ENCODE measurements at places on chromosomes 1 and 21.

- no peak overlapping the region for H3K4me3 ChIP-seq
- no peak overlapping the region for H3K27ac ChIP-seq
- H3K4me1 ChIP-seq: no peaks in the 10 kb centered on the region
- H3K27me3 ChIP-seq: peaks cover 100% of the 10 kb centered on the region
- no peaks in the 10 kb centered on the region for H3K36me3 ChIP-seq
Measured at GRCh38 chr1:47418681-47419325, 2.7 kb downstream of the FOXE3 start.

DNA sequence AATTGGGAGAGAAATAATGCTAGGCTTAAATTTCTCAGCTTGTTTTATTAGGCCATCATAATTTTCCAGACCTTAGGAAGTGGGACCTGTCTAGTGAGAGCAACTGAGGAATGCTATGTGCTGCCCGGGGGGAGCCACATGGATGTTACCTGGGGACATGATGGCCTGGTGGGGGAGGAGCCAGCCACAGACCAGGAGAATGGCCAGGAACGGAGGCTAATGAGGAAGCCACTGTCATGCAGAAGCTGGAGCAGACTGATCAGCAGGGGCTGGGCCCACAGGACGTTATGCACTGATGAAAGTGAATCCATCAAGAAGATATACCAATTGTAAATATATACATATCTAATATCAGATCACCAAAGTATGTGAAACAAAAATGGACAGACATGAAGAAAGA is 4.6 kb upstream of the KRTAP10-1 start:
- H3K27ac ChIP-seq: no peak overlapping the region
- H3K27me3 ChIP-seq: no peaks in the 10 kb centered on the region
- H3K4me1 ChIP-seq: peaks cover 15% of the 10 kb centered on the region
- DNase-seq: no peak
- H3K4me3 ChIP-seq: no peak overlapping the region
- H3K36me3 ChIP-seq: no peaks in the 10 kb centered on the region

DNA sequence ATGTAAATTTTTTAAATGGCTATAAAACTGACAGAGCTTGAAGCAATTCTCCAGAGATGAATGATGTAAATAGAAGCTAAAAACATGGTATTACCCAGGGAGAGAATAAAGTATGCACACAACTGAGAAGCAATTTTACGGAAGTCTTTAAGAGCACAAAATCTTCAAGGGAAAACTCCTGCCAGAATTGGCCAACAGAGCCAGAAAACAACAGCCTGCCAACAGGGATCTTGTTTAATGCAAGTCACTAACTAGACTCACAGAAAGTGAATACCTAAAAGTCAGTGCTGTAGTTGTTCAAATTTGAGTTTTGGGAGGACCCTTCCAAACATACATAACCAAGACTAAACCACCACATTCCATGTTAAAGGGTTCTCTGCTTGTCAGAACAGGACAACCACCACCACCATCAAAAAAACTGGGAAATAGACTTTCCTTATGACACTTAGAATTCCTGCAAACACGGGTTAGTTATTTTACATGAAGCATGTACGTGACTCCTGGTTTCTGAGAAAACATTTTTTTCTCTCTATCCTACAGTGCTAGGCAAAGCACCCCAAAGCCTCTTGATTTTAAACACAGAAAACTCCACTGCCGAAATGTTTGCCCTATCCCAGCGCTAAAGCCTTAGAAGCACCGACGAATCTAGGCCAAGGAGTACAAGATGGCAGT is 1.6 kb downstream of the EPS15 start:
- peak overlapping the region; percentile 93 for H3K4me3 ChIP-seq
- peaks cover 11% of the 10 kb centered on the region for H3K4me1 ChIP-seq
- H3K27ac ChIP-seq: no peak overlapping the region
- DNase-seq: no peak

DNA sequence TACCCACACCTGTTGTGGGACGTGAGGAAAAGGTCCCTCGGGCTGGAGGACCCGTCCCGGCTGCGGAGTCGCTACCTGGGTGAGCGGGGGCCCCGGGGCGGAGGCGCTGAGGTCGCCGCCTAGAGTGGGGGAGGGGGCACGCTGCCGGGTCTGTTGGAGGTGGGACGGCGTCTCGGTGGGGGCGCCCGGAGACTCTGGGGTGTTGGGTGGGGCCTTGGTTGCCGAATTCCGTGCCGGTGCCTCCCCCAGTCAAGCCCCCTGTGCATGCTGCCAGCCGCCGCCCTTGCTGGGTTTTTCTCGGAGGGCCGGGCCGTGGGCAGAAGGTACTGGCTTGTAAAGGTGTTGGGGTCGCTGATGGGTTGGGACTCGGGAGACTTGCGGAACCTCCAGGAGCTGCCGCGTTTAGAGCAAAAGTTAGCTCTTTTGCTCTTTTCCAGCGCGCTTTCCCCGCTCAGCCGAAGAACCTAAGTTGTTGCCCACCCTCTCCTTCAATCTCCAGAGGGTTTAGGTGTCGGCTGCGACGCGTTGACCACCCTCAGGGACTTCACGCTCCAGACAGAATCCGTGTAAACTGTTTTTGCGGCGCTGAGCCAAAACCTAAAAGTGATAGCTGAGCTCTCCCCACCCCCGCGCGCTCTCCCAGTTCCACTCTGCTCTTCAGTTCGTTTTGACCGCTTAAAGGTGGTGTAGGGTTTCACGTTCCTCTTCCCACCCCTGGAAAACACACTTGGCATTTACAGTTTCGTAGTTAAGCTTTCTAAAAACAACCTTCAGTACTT is at the start of gene MPC2:
MPC2 (minus strand) TSS at position 143 of the 779 bp plus-strand sequence. CDS start 1,231 bp downstream, outside the sequence.
- peak within 1 kb of the TSS; percentile 92 for H3K27ac ChIP-seq
- peak within 1 kb of the TSS; percentile 81 for H3K4me3 ChIP-seq
- peak; percentile 78 for DNase-seq
- peaks cover 17% of the 10 kb centered on the region for H3K4me1 ChIP-seq

DNA sequence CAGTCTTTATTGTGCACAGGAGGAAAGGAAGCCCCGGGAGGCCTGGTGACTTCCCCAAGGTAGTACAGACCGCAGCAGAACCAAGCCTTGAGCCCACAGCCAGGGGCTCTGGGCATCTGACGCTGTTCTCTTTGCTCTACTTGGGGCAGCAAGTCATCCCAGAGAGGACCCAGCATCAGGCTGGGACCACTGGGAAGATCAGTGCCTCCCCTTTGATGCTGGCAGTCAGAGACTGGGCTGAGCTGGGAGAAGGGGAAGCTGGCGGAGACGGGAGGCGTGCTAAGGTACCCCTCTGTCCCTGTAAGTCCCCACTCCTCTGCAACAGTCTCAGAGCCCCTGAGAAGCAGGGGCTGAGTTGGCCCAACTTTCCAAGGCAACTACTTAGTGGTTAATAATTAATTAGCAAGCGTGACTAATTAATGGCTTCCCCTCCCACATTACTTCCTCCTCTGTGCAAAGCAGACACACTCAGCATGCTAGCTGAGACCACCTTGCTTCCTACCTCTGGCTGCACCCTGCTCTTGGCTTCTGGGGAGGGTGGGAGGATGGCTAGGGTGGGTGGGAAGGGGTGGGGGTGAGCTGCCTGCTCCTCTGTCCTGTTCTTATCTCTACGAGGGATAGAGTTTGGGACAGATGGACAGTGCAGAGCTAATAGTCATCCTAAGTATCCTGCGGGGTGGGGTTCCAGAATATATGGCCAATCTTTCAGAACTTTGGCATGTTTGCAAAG is 1.3 kb downstream of the INAVA start:
- H3K4me1 ChIP-seq: peaks cover 43% of the 10 kb centered on the region
- no peak for DNase-seq
- H3K27me3 ChIP-seq: no peaks in the 10 kb centered on the region
- H3K36me3 ChIP-seq: no peaks in the 10 kb centered on the region

- H3K27me3 ChIP-seq: no peaks in the 10 kb centered on the region
- DNase-seq: no peak
- H3K27ac ChIP-seq: no peak overlapping the region
Measured at GRCh38 chr1:245172026-245172425, 17.2 kb downstream of the KIF26B start.

DNA sequence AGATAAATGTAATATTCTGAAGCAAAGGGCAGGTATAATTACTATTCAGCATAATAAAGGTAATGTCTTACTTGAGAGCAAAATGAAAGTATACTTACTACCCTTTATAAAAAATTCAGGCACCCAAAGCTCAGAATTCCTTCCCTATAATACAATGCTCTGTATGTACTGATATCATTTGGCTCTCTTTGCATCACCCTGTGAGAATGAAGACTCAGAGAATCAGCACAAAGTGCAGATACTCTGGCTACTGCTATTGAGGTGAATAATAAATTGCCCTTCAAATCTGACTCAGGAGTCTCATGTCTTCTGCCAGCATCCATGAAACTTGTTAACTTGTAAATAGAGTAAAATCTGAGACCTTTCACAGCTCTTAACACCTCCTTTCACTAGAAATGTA is 108.5 kb upstream of the KCTD3 start:
- H3K4me1 ChIP-seq: no peaks in the 10 kb centered on the region
- no peak overlapping the region for H3K4me3 ChIP-seq
- H3K27ac ChIP-seq: no peak overlapping the region

GRCh38 chr1:197614916-197615692 is 160.2 kb downstream of the DENND1B start:
- no peaks in the 10 kb centered on the region for H3K36me3 ChIP-seq
- DNase-seq: peak; percentile 61
- H3K4me1 ChIP-seq: peaks cover 19% of the 10 kb centered on the region
- no peaks in the 10 kb centered on the region for H3K27me3 ChIP-seq

DNA sequence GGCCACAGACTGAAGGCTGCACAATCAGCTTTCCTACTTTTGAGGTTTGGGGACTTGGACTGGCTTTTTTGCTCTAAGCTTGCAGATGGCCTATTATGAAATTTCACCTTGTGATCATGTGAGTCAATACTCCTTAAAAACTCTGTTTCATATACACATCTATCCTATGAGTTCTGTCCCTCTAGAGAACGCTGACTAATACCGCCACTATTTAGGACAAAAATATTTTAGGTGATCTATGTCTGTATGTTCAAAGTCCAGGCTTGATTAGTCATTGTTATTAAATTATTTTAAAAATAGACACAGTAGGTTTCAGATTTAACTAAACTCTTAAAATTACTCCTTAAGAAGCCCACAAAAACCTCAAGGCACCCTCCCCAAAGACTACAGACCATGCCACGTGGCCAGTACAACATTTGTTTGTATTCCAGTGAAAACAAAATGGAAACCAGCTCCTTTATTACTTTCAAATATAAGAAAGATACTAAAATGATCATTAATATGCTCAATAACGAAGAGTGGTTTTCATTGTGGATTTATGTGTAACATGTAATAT is 63.1 kb downstream of the TMPRSS15 start:
- no peaks in the 10 kb centered on the region for H3K4me1 ChIP-seq
- no peak for DNase-seq
- no peak overlapping the region for H3K27ac ChIP-seq
- no peaks in the 10 kb centered on the region for H3K27me3 ChIP-seq
- no peaks in the 10 kb centered on the region for H3K36me3 ChIP-seq
